ENCODE measurements at places on chromosomes 7 and 10.
A peak's percentile ranks its signal among the peaks of the same experiment; 100 is the strongest.

DNA sequence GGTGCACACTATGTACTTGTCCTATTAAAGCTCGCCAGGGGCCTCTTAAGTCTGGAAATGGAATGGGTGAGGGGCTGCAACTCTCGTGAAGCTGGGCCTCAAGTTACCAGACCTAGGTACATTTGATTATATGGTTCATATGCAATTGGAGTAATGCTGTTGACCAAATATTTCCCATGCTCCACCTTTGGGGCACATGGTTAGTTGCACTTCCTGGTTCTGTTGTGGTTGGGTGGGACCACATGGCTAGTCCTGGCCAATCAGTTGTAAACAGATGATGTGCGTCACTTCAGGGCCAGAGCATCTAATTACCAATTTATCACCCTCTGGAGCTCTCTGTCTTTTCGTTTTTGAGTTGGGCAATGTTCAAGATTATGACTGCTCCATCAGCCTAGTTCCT is 39.5 kb upstream of the OPN4 start:
- DNase-seq: no peak

DNA sequence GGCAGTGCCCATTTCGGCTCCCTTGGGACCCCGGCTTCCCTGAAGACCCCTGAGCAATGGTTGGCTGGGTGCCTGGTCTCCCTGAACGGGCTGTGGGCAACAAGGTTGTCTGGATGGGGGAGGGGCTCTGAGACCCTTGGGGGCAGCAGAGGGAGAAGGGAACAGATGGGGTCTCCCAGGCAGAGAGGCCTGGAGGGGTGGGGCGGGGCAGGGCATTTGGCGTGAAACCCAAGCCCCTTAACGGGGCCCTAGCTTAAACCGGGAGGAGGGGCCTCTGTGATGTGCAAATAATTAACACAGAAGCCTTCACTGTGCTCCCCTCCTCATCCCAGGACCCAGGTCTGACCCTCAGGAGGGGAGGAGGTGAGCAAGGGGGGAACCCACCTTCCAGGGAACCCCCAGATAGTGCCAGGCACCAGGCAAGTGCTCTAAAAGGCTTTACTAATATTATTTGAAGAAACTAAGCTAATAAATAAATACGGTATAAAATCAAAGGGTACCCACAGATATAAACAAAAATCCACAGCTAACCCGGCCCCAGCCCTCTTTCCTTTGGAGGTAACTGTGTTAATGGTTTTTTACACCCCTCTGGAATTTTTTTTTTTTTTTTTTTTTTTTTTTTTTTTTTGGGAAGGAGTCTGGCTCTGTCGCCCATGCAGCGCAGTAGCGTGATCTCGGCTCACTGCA is 170.8 kb downstream of the RNF216 start:
- DNase-seq: no peak

- DNase-seq: peak; percentile 74
Measured at GRCh38 chr10:8026349-8027259, 27.9 kb upstream of the GATA3 start.

DNA sequence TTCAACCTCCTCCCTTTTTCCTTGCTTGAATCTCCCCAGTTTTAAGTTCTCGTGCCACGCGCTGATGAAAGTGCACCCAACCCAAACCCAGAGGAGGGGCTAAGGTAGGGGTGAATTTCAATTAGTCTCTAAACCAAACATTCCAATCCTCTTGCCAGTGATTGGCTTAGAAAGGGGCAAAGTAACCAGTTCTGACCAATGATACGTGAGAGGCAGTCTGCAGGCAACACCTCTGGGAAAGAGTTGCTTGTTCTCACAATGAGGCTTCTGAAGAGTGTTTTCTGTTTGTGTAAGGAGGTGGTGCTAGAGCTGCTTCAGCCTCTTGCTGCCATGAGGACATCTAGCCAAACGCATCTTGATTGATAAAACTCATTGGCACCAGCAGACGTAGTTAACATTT is 21.8 kb downstream of the SLC35G1 start:
- no peak for DNase-seq

Measured in NCI-H146 (cell line).